Activated CD4-positive, alpha-beta memory T cell treated with anti-CD3 and anti-CD28 coated beads for 36 hours (primary cell): ENCODE measurements at places on chromosomes 13 and 19.

GRCh38 chr13:28659621-28659970 is 666 bp downstream of the POMP start:
- DNase-seq, result peak; percentile 22

DNA sequence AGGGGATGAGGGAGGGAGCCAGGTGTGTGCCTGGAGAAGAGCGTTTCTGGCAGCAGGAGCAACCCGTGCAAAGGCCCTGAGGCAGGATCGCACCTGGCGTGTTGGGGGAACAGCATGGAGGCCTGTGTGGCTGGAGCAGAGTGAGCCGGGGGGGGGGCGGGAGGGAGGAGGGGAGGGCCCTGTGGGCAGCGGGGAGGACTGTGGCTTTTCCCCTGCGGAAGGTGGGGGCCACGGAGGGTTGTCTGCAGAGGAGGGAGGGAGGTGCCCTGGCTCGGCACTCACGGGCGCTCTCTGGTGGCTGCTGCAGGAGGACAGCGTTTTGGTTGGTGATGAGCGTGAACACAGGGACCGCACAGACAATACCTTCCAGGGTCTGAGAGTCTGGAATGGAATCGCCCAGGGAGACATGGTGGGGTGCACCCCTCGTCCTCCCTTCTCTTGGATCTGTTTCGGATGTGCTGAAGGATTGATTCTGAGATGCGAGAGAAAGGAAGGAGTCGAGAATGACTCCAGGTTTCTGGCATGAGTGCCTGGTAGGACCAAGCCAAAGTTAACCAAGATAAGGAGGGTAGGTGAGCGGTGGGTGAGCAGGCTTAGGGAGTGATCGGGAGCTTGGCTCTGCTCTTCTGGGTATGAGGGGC is 6.5 kb downstream of the RAB11B start:
- DNase-seq, result peak; percentile 86

DNA sequence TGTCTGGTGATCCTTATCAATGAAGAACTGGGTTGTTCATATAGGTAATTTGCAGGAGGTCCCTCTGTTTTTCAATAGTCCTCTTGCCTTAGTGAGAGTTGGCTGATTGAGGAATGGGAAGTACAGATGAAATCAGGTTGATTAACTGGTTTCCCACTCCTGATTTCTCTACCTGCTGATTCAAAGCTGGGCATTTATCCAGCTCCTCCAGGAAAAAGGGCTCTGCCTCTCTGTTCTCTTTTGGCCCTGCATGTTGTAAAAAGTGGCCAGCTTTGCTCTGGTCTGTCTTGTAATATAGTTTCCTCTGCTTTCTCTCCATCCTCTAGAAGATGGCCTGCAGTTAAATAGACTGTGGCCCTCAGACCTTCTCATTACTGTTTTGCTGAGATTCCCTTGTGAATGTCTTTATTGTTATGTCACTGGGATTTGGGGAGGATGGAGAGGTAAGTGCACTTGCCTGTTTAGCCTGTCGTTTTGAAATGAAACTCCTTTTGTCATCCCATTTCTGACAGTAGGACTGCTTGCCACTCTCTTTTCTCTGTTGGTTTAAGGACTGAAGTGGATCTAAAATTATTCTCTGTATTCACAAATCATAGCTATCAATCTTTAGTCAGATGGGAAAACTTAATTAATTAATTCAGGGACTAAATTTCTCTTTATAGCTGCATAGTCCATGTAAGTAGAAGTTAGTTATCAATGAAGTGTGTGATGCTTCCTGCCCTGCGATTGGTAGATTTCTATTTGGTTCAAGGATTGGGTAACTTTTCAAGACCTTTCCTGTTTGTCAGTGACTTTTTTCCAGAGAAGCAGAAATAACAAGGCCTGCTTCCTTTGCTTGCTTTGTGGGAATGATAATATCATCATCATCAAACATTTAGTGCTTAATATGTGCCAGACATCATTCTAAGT is 28.5 kb downstream of the GARRE1 start:
- no peak for DNase-seq

GRCh38 chr13:80265348-80265747 is 75.6 kb downstream of the SPRY2 start:
- DNase-seq, result no peak

DNA sequence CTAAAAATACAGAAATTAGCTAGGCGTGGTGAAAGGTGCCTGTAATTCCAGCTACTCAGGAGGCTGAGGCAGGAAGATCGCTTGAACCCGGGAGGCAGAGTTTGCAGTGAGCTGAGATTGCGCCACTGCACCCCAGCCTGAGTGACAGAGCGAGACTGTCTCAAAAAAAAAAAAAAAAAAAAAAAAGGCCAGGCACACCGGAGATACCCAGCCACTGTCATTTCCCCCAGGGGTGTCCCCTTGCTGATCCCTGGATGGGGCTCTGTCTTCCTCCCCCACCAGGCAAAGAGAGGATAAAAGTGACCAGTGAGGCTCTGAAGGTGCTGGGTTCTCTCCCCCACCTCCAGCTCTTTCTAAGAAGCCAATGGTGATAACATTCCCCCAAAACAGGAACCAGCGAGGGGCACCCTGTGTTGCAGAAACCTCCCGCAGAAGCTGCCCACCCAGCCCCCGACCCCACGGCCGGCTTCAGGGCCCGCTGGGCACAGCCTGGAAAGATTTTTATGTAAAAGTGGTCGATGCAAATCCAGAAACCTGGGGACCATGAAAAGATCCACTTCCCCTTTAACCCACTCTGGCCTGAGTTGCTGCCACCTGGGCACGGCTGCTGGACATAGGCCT is 61.4 kb upstream of the KLF2 start:
- no peak for DNase-seq

DNA sequence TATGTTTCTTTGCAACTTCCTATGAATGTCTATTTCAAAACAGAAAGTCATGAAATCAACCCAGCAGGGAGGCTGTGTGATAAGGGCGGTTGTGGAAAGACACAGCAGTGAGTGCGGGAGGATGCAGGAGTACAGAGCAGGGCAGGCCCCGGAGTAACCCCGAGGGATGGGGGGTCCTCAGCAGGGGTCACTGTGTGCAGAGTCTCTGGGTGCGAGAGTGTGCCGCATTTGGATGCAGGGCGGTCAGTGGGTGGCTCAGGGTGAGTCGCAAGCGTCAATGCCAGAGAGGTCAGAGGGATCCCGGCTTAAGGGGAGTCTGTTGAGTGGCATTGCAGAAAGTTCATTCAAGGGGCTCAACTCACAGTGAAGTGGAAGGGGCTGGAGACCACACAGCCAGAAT is 147.8 kb downstream of the STK24 start:
- no peak for DNase-seq

GRCh38 chr13:84430446-84430845 is 548.2 kb upstream of the SLITRK1 start:
- no peak for DNase-seq

DNA sequence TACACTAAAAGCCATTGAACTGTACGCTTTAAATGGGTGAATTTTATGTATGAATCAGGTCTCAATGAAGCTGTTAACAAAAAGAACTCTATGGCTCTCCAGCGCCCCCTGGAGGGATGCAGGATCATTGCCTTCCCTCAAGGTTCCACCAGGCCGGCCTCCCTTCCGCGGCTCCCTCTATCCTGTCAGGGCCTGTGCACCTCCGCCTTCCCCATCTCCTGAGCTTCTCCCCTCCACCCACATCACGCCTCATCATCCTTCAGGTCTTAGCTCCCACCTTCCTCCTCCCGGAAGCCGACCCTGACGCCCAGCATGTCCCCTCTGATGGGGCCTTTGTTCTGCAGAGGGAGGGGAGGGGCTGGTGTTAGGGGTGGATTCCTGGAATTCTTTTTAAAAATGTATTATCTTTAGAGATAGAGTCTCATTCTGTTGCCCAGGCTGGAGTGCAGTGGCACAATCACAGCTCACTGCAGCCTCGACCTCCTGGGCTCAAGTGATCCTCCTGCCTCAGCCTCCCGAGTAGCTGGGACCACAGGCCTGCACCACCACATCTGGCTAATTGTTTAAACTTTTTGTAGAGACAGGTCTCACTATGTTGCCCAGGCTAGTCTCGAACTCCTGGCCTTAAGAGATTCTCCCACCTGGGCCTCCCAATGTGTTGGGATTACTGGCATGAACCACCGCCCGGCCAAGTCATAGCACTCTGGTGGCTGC is 27.7 kb downstream of the MEIS3 start:
- DNase-seq, result peak; percentile 87

DNA sequence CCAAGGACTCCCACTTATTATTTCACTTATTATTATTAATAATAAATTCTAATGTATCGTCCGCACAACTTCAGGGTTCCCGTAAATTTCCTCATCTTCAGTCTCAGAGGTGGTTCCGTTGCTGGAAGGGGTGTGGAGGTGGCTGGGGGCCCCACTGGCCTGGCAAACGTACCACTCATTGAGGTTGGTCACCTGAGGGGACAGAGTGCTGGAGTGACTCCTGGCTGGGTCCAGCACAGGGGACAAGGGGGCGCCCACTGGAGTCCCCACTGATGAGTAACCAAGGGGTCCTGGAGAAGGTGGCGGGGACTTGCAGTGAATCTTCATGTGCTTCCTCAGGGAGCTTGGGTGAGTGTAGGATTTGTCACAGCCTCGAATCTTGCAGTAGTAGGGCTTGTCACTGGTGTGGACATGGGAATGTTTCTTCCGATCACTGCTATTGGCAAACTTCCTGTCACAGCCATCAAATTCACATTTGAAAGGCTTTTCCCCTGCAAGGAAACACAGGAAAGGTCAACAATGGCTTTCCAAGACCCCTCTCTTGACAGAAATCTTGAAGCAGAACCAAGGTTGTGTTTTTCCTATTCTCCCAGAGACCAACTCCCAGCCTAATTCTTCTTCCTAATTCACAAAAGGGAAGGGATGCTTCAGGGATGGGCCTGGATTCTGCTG is 6.1 kb downstream of the ZIC5 start:
- DNase-seq, result no peak

DNA sequence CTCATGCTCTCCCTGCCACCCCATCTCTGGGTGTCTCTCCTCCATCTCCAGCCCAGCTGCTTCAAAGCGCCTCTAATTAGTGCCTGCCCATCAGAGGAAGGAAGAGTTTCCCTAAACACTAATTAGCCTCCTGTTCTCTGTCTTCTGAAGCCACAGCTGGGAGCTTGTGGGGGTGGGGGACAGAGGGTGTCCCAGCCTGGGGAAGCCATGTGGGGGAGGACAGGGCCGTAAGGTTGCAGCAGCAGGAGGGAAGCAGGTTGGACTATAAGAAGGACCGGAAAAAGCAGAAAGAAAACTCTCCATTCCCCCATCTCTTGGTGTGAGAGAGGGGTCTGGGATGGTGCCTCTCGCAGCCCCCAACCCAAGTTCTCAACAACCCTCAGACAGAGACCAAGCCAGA is 26.2 kb downstream of the SLC8A2 start:
- no peak for DNase-seq

GRCh38 chr13:21025539-21025938 is 35.8 kb downstream of the LATS2 start:
- no peak for DNase-seq

GRCh38 chr13:93472296-93472695 is 245.7 kb downstream of the GPC6 start:
- no peak for DNase-seq

GRCh38 chr13:82962397-82962796 is 919.9 kb downstream of the SLITRK1 start:
- no peak for DNase-seq

DNA sequence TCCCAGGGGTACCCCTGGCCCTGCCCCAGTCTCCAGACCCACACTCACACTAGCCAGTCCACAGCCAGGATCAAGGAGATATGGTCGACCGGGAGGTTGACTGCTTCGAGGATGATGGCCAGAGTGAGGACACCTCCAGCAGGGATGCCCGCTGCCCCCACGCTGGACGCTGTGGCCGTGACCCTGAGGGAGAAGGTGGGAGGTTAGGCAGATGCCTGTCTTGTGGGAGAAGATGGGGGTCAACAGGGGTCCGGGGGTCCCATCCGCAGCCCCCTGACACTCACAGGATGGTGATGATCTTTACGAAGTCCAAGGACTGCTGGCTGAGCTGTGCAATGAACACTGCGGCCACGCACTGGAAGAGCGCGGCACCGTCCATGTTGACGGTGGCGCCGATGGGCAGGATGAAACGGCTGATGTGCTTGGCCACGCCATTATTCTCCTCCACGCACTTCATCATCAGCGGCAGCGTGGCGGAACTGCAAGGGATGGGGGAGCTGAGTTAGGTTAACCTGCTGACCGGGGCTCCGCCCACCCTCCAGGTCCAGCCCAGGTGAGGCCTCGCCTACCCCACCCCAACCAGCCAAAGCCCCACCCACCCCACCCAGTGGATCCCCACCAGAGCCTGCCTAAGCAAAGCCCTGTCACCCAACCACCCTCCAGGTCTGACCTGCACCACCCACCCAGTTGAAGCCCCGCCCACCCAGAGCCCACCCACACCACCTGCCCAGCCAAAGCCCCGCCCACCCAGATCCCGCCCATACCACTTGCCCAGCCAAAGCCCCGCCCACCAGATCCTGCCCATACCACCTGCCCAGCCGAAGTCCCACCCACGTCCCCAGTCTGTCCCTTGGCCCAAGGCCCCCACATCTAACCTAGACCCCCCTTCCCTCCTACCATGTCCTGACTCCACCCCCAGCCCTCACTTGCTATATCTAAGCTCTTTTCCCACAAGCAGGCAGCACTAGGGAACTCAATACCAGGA is 11.2 kb downstream of the SLC1A5 start:
- peak; percentile 34 for DNase-seq

DNA sequence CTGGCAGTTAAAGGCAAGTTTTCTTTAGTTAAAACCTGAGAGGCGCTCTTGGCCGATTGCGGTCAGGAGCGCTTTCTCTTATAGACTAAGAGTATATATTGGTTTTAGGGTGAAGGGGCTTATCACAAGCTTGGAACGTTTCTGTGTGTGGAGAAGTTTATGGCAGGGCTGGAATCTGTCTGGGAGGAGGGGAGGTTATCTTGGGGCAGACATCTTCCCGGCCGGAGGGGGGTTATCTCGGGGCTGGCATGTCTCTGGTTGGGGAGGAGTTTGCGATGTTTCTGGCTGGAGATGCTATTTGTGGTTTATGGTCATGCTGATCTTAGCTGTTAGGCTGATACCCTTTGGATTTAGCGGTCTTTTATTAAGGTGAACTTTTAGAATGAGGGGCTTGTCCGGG is 18.3 kb downstream of the KDM4B start:
- no peak for DNase-seq

DNA sequence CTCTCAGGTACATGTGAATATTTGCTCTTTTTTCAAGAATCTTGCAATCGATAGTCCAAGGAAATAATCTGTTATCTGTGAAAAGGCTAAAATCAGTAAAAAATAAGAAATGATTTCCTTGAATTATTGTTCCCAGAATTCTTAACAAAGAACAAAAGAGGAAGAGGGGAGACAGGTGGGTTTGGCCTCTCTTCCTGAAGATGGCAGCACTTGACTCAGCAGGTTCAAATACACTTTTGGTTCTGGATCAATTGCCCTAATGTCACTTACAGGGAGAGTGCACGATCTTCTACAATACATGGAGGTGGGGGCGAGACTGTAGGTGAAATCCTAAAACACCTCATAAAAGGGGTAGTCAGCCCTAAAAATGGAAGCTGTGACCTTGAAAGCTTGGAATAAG is 358.7 kb downstream of the IRS2 start:
- no peak for DNase-seq

GRCh38 chr13:100541897-100542825 is 46.4 kb downstream of the GGACT start:
- no peak for DNase-seq

DNA sequence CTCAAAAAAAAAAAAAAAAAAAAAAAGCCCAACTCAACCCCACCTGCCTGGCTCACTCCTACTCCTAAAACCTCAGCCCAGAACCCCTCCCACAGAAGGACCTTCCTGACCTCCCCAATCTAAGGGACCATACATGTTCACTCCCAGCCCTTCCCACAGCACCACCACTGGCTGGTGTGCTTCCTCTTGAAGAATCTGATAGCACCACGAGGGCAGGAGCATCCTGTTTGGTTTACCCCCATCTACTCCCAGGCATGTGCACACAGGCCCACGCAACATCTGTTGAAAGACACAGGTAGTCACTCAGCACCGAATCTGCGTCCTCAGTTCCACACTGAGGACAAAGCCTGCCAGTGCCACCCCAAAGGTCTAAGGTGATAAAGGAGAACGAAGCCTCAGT is 8.2 kb downstream of the LATS2 start:
- DNase-seq, result no peak
